ENCODE measurements at places on chromosomes 6 and 20.

GRCh38 chr6:87588756-87589407 is 905 bp downstream of the RARS2 start:
- DNase-seq: no peak

DNA sequence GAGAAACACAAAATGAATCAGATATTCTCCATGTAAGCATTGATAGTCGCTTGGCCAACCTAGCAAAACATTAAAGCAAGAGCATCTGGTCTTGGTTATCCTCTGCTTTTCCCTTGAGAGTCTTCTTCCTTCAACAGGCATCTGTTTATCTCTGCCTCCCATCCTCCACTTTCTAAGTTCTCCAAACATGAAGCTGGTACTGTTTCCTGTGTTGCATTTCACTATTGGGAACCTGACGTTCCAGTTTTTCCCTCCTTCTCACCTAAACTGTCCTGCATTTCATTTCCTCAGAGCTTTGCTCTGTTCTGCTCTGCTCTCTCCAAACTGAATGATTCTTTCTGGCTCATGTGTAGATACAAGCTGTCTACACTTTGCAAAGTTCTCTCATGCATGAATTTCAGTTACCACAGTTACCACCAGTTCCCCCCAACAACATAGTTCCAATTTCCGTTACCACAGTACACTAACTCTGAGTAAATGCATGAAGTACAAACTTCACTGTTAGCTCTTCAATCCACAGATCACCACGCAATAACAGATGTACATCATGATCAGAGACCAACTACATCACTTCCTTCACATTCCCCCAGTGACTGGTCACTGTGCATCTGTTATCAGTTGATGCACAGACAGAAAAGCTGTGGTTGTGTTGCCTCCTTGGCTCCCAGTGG is 86.7 kb upstream of the F13A1 start:
- DNase-seq: no peak

DNA sequence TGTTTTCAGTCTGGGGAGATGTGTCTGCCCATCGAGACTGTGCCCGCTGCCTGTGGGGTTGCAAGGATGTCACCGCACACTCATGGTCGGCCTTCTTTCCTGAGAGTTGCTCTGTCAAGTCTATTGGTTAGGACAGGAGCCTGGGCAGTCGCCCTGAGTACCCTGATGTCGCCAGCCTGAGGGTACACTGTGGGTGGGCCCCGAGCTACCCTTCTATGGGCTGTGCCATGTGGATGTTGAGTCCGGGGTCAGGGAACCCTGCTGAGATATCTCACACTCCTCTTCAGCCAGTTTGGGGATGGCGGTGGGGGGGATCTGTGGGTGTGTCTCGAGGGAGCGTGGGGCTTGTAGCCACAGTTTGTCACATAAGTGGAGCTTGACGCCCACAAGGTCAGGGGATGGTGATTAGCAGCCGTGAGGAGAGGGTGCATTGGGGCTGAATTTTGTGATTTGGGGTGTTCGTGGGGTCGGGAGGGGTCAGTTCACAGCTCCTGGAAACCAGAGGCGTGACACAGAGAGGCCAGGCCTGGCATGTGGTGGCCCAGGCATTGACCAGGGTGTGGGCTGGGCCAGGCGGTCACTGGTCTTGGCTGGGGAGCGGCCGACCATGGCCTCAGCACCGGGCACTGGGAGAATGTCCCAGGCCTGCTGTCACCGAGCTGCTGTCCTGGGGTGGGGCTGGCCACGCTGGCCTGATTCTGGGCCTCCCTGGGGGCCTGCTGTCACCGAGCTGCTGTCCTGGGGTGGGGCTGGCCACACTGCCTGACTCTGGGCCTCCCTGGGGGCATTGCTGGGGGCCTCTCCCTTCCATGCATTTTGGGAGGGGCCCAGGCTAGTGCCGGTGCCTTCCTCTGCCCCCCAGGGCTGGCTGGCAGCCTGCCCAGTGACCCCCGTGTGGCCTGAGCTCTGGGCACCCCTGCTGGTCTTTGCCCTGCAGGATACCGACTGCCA is 1.6 kb upstream of the NPBWR2 start:
- no peak for DNase-seq

DNA sequence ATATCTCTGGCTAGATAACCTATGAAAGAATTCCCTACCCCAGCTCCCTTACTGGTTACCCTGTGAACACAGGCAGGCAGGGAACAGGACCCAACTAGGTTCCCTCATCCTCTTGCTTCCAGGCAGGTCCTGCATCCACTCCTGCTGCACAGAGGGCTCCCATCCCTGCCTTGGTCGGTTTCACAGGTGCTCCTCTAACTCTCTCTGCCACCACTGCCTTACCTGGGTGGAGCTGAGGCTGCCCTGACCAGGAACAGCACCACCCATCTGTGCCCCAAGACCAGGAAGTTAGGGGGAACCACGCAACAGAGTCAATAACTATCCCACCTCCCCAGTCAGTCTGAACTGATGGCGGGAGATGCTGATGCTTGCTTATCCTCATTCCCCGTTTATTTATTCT is 37.0 kb upstream of the HLA-A start:
- no peak for DNase-seq

DNA sequence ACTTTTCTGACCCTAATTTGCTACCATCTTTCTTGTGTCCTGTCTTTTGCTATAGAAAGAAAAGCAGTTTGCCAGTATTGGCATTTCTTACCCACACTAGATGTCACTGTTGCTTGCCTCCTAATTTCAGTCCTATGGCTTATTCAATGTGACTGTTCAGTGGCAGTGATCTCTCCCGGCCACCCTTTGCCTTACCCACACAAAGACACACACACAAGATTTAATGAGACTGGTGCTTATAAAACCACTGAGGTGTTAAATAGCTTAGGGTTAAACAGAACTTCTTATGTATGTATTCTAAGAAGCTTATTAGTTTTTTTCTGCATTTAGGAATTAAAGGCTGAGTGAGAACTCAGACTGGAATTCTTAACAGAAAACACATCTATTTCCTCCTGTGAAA is 233.6 kb upstream of the ASCC3 start:
- peak; percentile 20 for DNase-seq

DNA sequence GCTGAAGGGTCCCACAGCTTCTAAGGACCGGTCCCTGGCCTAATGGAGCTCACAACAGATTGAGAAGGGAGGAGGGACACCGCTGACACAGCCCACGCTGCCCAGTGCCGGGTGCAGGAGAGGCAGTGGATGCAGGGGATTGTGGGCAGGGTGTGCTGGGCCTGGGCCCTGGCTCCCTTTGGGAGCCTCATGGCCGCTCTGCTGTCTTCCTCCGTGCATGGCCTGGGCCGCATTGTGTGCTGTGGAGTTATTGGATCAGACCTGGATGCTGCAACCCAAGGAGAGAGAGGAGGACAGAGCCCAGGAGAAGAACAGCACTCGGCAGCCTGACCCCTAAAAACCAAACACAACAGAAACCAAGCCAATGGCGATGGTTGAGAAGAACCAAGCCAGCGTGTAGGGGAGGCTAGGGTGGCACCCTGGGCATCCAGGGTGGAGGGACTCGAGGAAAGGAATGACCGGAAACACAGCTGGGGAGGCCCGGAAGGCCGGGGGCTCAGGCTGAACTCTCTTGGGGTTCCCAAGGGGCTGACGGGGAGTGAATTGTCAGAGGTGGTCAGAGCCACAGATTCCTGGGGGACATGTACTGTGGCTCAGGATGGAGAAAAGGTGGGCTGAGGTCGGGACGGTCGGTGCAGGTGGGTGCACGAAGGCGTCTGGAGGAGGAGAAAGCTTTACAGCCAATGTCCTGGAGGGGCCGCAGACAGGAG is 41.0 kb downstream of the ERMARD start:
- no peak for DNase-seq

- no peak for DNase-seq
Observed at GRCh38 chr20:533526-533925, 10.1 kb downstream of the CSNK2A1 start.

DNA sequence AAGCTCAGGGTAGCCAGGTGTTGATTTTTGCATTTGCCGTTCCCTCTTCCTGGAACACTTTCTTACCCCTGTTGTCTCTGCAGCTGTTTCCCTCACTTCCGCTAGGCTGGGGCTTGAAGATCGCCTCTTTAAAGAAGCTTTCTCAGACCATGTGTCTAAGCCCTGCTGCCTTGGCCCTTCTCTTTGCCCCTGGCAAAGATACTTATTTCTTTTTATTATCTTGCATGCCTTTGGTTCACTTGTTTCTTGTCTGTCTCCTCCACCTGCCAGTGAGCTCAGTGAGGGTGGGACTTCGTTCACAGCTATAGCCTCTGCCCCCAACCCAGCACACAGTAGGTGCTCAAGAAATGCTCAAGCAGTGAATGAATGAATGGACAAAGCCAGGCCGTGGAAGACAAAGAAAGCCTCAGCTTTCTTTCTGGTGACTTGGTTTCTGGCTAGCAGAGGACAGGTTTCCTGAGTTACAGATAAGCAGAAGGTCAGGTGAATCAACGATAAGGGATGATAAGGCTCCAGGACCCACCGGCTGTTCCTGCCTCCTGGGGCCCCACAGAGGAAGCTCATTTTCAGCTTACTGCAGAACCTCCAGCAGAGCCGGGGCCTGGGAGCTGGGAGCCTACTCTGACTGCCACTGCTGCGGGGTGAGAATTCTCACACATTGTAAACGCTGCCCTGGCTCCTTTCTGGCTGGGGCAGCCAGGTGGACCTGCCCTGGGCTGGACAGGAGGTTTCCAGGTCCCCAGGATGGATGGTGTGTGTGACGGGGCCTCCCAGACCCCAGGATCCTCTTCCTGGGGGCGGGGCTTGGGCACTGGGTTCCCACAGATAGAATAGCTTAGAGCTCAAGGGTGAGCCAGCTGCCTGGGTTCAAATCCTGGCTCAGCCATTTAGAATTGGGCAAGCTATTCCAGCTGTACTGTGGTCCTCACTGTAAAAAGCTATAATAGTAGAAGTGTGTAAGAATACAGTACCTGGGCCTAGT is 29.8 kb downstream of the SNAI1 start:
- DNase-seq: no peak

DNA sequence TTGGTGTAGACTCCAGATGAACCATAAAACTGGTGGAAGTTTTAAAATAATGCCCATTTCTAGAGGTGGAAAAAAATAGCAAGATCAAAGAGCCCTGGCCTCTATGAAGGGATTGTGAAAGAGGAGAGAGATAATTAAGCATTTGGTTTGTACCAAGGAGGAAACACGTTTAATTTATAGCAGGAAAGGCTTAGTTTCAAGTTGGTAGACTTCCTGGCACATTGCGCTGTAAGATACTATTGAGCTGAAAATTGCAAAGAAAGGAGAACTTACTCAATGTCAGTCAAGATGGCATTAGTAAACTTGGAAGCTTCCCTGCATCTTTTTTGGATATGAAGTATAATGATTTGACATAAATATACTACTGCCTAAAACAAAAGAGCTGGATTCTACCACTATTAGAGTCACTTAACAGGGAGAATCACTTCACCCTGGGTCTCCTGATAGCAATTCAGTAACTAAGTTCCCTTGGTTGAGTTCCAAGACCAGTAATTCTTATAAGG is 24.4 kb downstream of the MARCKS start:
- DNase-seq: no peak

- no peak for DNase-seq
Observed at GRCh38 chr6:127732927-127733326, 156.0 kb downstream of the C6orf58 start.

DNA sequence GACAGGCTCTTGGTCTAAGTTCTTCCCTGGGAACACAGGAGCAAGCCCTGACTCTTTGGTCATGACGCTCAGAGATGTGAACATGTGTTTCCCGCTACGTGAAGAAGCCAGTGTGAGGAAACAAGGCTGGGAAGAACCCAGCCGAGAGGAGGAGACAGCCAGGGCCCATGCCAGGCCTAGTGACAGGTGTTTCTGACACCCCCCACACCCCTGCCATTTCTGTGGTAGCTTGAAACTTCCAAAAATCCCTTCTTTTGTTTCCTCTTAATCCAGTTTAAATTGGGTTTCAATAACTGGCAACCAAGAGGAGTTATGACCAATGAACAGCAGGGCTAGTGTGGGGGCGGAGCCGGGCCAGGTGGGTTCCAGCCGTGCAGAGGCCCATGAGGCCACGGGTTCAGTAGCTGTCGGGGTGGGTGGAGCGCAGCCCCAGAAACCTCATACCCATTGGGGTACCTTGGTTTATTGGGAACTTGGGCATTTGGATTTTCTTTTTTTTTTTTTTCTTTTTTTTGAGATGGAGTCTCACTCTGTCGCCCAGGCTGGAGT is 33.5 kb downstream of the WRNIP1 start:
- no peak for DNase-seq
